ENCODE measurements at places on chromosomes 4 and X.

DNA sequence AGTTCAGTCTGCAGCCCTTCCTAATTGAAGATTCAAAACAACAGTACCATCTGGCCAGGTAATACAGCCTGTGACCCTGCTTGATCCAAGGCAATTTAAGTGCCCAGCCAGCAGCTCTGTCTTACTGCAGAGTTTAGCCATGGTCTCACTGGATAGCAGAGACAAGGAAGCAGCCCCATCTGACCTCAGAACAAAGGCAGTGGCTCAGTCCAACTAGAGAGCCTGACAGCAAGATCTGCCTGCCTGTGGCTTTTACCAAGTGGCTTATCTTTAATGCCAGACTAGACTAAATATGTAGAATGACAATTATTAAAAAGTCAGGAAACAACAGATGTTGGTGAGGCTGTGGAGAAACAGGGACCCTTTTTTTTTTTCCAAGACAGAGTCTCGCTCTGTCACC is 293.4 kb downstream of the DTHD1 start:
- no peak for DNase-seq

- DNase-seq: no peak
These were observed 82.8 kb downstream of the LNX1 start for GRCh38 chr4:53508446-53508845.

- DNase-seq: no peak
These were observed 1157.4 kb downstream of the FAM133A start for GRCh38 chrX:94831364-94831763.

GRCh38 chr4:181529537-181529936 is 713.7 kb upstream of the TENM3 start:
- no peak for DNase-seq

DNA sequence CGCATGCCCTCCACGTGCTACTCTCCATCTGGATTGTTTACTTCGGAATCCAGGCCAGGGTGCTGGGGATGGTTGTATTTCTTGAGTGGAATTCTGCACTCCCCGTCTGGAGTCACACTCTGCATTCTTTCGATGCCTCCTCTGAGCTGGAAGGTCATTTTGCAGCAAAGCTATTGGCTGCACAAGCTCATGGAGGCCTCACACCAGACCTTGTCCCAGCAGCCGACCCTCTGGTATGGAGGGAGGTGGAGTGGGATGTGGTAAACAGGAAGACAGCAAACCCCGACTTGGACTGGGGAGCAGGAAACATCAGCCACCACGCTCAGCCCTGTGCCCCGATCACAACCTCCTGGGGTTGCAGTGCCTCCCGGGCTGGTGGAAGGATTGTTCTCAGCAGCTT is 225.3 kb upstream of the LNX1 start:
- no peak for DNase-seq

DNA sequence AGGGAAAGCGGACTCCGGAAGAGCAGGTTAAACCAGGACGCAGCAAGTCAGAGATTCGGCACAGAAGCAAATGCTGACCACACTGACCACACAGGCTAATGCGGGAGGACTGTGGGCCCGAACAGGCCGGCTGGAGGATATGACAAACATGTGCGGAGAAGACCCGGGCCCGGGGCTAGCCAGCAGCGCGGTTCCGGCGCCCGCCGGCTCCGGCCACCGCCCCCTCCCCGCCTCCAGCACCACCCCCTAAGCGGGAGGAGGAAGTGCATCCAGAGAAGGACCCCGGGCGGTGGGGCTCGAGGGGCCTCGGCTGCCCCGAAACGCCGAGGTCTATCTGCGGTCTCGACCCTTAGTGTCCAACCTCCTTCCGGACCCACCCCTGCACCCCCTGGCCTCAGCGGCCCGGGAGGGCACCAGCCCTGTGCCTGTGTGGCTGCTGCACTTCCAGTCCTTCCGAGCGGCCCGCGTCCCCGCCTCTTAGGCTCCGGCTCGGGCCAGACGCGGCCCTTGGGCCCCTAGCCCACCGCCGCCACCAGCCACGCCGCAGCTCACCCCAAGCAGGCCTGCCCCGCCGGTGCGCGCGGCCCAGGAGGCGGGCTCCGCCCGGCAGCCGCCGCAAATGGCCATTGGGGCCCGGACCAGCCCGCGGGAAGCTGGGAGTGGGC is 2.1 kb downstream of the ELOVL6 start:
- no peak for DNase-seq

GRCh38 chr4:84531689-84532088 is 32.6 kb upstream of the NKX6-1 start:
- DNase-seq: no peak

- DNase-seq: peak; percentile 66
These were observed 9.1 kb upstream of the TBC1D1 start for GRCh38 chr4:37881811-37882210.

DNA sequence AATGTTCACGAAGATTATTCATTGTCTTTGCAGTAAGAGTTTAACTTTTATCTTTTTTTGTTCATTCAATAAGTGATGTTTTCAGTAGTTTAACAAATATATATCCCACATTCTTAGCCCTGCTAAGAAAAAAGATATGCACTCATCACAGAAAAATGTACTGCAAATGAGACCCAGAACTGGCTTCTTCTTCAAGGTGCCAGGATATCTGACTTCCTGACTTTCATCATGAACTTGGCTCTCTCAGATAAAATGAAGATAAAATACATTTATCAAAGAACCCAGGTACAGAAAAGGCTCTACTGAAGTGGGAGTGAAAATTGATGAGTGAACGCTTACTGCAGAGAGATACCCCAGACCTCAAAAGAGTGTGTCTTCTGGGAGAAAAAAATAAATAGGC is 177.8 kb upstream of the DKK2 start:
- DNase-seq: no peak

GRCh38 chr4:128347930-128348660 is 60.5 kb upstream of the PGRMC2 start:
- DNase-seq: no peak

DNA sequence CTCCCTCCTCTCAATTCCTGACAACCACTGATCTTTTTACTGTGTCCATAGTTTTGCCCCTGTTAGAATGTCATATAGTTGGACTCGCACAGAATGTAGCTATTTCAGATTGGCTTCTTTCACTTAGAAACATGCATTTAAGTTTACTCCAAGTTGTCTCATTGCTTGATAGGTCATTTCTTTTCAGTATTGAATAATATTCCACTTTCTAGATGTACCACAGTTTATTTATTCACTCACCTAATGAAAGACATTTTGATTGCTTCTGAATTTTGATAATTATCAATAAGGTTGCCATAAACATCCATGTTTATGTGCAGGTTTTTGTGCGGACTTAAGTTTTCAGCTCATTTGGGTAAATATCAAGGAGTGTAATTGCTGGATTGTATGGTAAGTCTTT is 38.5 kb downstream of the SLC9B1 start:
- DNase-seq: no peak

DNA sequence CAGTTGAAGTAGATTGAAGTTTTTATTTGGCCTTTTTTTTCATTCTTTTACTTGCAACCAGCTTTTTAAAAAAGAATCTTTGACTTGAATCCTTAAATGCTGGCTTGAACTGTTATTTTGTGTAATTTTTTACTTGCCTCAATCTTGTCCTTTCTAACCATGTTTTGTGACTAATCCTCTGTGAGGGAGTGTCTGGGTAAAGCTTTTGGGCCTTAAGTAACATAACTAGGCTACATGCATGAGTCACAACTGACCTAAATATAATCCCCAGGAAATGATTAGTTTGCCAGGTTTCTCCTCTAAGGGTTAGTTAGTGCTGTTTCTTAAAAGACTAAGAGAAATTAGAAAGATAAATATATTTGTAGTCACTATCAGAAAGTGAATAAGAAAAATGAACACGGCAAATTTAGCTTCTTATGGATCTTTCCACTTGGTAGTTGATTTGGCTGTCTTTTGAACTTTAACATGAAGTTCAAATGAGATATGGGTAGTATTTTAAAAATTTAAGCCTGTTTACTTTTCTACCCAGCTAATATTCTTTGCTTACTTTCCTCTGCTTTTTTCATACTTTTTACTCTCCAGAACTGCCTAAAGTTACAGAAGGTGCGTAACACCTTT is 13.0 kb downstream of the EXOC1 start:
- peak; percentile 81 for DNase-seq

DNA sequence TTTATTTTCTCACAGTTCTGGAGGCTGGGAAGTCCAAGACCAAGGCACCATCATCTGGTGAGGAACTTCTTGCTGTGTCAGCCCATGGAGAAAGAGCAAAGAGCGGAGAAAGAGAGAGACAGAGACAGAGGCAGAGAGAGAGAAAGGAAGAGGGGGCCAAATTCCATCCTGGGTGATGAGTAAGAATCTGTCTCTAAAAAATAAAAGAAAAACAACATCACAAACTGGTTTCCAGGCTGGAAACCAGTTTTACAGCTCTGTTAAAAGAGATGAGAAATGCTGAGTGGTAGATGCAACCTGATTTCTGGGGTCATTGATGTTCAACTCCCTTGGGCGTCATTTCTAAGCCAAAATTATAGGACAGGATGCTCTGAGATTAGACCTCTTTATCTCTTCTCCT is 72.9 kb downstream of the SHOX start:
- no peak for DNase-seq

GRCh38 chr4:123787512-123788080 is 391.0 kb downstream of the SPRY1 start:
- no peak for DNase-seq

DNA sequence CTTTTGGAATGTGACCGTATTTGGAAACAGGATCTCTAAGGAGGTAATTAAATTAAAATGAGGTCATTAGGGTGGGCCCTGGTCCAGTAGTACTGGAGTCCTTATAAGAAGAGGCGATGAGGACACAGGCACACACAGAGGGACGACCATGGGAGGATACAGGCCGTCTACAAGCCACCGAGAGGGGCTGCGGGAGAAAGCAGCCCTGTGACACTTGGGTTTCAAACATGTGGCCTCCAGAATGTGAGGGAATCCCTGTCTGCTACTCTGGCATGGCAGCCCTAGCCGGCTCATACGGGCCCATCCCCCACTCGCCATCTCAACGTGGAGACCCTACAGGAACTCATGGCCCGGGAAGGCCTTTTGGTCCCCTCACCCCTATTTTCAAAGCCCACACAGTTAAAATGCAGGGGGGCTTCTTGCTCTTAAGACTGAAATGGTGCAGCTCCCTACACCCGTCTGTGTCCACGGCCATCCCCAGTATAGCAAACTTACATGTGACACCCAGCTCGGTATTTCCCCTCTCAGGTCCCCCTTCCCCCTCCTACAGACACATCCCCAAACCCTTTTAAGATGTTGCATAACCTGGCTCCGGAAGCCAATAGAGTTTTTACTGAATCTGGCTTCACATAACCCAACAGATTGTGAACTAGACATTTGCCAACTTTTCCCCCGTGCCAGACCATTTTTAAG is 124.1 kb upstream of the TBL1X start:
- DNase-seq: peak; percentile 68

DNA sequence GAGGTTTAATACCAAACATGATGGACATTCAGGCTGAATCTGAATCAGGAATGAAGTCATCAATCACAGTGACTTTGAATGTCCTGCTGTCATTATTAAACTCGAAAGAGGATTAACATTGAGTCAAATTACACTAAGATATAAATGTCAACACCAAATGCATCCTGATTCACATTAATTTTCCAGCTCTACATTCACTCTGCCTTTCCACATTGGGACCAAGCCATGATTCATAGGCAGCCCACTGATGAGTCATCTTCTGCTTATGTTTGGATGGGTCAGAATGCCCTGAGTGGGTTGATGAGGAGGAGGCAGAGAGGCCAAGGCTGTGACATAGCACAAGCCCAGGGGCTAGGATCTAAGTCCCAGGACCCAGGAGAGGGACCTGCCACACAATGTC is 247.6 kb upstream of the RPS6KA3 start:
- peak; percentile 85 for DNase-seq

DNA sequence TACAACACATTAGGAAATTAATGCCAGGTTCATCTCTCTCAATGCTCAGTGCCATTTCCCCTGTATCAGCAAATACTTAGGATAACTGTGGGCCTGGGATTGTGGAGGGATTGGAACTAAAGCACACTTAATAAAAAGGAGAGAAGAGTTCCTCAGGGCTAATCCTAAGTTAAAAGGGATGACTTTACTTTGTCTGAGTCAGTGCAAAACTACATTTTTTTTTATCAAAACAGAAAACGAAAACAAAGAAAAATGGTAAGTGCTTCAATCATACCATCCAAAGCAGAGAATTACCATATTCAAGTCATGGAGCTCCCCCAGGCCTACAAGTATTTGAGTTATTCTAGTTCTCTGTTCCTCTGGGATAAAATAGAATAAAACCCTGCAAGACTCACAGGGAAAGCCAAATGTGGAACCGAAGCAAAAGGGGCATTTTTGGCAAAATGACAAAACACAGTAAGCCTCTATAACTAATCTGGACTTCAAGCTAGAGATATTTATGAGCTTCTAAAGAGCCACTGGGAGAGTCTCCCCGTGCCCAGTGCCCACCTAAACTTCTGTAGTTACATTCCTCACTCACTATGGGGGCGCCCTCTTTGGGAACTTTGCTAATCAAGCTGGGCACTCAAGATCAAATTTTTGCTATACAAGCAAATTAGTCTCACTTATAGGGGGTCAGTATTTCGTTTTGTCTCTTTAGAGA is 53.4 kb downstream of the PALLD start:
- no peak for DNase-seq

GRCh38 chrX:77635373-77635772 is 150.6 kb downstream of the ATRX start:
- no peak for DNase-seq

- no peak for DNase-seq
These were observed 1.5 kb downstream of the IL1RAPL2 start for GRCh38 chrX:104567506-104567905.

DNA sequence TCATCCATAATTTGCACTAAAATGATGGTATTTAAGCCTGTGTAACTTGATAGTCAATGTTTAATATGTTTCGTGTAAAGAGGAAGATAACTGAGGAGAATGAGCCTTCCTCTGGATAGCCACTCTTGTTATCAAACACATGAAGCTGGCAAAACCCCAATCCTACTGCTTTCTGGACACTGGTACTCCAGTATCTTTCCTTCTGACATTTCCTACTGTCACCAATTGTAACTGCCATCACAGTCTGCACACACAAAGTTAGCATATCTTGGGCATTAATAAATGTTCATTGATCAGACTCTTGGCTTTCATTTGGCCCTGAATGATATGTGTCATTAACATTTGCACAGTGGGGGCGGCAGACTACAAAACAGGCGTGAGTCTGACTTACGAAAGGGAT is 419.1 kb downstream of the TMA16 start:
- no peak for DNase-seq

DNA sequence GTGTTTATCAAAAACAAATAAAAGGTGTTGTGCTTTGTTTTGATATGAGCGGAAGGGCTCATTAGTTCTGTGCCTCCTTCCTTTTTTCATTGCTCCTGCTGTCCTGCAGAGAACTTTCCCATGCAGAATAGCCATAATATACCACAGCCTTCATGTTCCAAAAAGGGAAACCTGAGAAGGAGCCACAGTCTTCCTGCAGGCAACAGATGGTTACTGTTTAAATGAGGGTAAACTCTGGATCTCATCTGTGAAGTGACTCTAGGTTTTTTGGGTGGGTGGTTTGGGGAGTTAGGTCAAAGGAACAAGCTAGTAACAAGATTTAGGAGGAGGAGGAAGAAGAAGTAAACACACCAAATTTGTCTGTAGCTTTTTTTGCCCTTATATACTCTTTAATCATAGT is 131.8 kb downstream of the BMPR1B start:
- DNase-seq: no peak

- no peak for DNase-seq
These were observed 43.6 kb downstream of the UNC5C start for GRCh38 chr4:95505151-95505550.

GRCh38 chr4:36283912-36284465 is 2.6 kb downstream of the DTHD1 start:
- DNase-seq: no peak

GRCh38 chr4:120718979-120719566 is 203.5 kb downstream of the PRDM5 start:
- DNase-seq: peak; percentile 12

GRCh38 chrX:57915680-57916079 is 5.4 kb upstream of the ZXDA start:
- DNase-seq: peak; percentile 17
